ENCODE measurements at places on chromosomes 6 and 20.

DNA sequence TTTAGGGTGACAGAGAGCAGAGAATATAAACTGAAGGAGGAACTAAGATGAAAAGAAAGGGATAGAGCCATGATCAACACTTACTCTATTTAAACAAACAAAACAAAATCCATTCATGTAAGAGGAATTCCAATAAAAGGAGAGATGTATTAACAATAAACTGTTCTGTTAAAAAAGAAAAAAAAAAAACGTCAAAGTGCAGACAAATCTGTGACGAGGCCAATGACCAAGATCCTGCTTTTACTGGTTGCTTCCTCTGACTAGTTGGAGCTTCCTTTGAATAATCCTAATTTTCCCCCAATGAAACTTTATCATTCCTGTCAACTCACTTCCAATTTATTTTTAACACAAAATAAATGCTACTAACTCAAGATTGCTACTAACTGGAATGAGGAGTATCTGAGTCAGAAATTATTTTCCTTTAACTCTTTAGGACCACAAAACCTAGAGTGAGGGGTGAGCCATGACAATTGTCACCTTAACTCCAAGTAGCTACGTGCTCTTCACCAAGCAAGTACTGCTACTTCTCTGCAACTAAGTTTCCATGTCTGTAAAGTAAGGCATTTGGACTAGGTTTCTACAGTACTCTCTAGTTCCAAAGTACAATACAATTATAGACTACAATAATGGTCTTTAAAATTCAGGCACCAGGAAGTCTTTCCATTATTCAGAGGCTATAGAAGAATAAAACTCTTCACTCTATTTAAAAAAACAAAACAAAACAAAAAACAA is 152.0 kb downstream of the PTPRK start:
- H3K4me1 ChIP-seq, result peaks cover 9% of the 10 kb centered on the region
- no peak overlapping the region for H3K4me3 ChIP-seq
- DNase-seq, result no peak
- no peaks in the 10 kb centered on the region for H3K36me3 ChIP-seq
- no peak overlapping the region for H3K27ac ChIP-seq

DNA sequence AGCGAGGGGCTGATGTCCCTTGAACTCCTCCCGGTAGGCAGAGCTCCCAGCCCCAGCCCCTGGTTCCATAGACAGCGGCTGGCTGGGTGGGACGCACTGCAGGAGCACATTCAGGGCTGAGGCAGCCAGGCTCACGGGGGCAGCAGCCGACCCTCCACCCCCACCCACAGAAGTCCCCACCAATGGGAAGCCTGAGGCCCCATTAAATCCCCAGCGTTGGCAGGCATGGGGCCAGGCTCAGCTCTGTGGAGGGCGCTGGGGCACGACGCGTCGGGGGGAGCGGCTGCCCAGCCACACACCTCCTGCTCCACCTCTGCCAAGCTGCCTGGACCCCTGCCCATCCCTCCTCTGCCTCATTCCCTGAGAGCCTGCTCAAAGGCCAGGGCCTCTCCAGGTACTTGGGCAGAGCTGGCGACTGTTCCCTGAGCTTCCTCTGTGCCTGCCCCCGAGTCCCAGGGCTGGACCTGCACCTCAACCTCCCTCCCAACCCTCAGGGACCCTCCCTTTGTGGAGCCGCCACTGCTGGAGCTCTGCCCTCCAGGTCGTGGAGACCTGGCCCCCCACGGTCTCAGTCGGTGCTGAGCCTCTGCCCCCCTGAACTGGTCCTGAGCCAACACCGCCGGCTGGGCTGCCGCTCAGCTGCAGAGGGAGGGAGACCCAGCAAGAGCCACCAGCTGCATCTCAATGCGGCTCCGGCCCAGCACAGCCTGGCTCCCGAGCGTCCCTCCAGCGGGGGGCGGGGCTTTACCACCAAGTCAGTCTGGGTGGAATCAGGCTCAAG is 9.1 kb downstream of the CHRNA4 start:
- no peak for DNase-seq
- H3K36me3 ChIP-seq, result no peaks in the 10 kb centered on the region
- no peak overlapping the region for H3K4me3 ChIP-seq
- H3K27me3 ChIP-seq, result no peaks in the 10 kb centered on the region
- no peak overlapping the region for H3K27ac ChIP-seq

DNA sequence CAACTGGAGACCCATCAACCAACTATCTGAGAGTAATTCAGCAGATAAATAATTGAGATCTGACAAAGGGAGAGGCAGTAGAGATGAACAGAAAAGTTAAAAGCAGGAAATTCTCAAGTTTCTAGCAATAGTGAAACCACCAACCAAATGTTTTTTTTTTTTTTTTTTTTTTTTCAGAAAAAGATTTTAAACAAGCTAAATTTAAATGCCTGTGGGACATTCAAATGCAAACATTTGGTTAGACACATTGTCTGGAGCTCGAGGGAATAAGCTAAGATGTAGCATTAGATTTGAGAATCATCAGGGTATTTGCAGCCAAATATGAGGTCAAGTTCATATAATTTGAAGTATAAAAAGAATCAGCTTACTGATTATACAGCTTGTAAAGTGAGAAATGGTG is 16.4 kb downstream of the RANBP9 start:
- H3K4me1 ChIP-seq, result no peaks in the 10 kb centered on the region
- no peak overlapping the region for H3K4me3 ChIP-seq
- no peaks in the 10 kb centered on the region for H3K27me3 ChIP-seq
- DNase-seq, result no peak
- no peak overlapping the region for H3K27ac ChIP-seq

- no peaks in the 10 kb centered on the region for H3K4me1 ChIP-seq
- no peaks in the 10 kb centered on the region for H3K27me3 ChIP-seq
- H3K36me3 ChIP-seq, result no peaks in the 10 kb centered on the region
- no peak for DNase-seq
- H3K4me3 ChIP-seq, result no peak overlapping the region
- no peak overlapping the region for H3K27ac ChIP-seq
These were observed 20.4 kb upstream of the RAB23 start for GRCh38 chr6:57242505-57242904.
